Activated naive CD4-positive, alpha-beta T cell (primary cell): ENCODE measurements at places on chromosomes 5 and 9.

GRCh38 chr9:75086541-75087288 lies 1.2 kb downstream of the NMRK1 start:
- DNase-seq = no peak

- DNase-seq = no peak
These were observed 32.8 kb upstream of the SEMA4D start for GRCh38 chr9:89530726-89531125.

DNA sequence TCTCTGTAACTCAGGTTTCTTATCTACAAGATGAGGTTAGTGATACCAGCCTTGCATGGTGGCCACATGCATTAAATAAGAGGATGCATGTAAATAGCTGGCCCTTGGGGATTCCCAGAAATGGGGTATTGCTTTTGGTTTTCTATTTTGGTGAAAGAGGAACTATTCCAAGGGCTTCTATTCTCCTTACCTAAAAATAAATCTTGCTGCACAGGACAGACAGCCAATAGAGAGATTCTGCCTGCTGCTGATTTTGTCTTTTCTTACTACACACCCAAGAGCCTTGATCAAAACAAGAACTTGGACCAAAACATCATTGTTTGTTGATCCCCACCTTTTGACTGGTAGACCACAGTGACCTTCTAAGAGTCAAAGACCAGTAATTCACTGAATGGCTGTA lies 161.8 kb downstream of the PJA2 start:
- DNase-seq = no peak

- no peak for DNase-seq
These were observed 87.0 kb downstream of the IQGAP2 start for GRCh38 chr5:76489877-76490688.

GRCh38 chr9:125233678-125234077 lies 7.5 kb downstream of the HSPA5 start:
- DNase-seq = no peak

- DNase-seq = no peak
These were observed 13.1 kb upstream of the NCS1 start for GRCh38 chr9:130159057-130159456.

DNA sequence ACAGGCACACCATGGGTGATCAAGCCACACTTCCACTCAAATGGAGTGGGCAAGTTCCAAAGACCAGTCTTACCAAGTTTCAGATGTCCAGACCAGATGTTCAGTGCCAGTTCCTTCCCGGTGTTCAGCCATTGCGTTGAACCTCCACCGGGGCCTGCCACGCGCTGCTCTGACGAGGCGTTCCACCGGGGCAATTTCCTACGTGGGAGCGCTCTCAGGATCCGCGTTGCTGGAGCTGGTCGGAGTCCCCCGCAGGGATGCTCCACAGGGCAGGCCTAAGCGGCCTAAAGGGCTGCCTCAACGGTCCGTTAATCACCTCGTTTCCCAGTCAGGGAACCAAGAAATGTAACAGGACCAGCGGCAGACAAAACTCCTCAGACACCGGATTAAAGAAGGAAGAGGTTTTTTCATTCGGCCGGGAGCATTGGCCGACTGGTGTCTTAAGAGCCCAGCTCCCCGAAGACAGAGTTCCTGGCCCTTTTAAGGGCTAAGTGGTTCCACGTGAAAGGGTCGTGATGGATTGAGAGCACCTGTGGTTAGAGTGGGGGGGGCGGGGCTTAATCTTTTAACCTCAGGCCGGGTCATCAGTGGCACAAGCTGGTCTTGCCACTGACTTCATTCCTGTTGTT lies 35.7 kb upstream of the PPP1R26 start:
- DNase-seq = no peak

- DNase-seq = no peak
These were observed 518.3 kb upstream of the ITGA1 start for GRCh38 chr5:52269401-52269800.

- no peak for DNase-seq
These were observed 161.9 kb downstream of the MACROH2A1 start for GRCh38 chr5:135236908-135237747.

DNA sequence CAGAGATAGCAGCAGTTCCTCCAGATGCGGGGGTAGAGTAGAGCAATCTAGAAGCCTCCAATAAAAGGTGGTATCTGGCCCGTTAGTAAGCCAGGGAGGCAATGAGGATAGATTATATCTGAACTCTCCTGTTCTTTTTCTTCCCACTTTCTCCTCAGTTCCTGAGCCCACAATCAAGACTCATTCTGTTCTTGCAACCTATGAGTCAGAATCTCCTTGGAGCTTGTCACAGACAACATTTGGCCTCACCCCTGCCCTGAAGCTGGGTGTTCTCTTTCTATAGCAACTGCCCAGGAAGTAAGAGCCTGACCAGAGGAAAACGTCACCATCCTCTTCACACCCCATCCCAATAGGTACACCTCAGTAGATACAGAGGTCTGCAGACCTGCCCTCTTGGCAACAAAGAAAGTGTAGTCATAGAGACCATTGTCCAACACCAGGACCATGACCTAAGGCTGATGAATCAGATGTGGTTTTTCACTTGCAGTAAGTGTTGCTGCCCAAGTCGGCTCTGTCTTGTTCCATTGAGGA lies 76.3 kb upstream of the PCA3 start:
- DNase-seq = no peak

DNA sequence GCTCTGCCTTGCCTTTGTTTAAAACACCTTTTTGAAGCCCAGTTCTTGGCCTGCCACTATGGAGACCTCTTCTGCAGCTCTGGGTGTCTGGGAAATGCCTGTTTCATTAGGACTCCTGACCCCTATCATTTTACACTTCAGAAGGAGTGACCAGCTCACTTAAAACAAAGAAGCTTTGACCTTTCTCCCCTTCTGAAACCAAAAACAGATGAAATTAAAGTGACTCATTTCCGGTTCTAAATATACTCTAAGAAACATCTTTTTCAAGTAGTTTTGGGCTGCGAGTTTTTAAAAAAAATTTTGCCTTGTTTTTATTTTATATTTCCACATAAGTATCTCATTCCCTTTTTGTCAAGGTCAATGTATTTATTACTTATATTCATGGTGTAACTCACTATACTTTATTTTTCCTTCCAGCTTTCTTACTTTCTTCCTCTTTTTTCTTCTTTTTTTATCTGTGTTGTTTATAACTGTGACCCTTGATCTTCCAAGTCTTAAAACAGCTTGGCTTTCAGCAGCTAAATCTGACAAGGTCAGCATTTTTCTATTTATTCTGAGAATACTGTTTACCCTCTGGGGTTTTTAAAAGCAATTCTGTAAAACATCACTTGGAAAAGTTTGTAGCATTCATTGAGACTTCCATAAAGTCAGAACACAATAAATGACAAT lies 672.9 kb downstream of the NR2F1-AS1 start:
- no peak for DNase-seq

DNA sequence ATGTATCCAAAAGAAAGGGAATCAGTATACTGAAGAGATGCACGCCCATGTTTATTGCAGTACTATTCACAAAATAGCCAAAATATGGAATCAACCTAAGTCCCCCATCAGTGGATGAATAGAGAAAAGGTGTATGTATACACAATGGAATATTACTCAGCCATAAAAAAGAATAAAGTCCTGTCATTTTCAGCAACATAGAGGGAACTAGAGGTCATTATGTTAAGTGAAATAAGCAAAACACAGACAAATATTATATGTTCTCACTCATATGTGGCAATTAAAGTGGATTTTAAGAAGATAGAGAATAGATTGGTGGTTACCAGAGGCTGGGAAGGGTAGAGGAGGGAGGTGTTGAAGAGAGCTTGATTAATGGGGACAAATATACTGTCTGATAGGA lies 88.6 kb downstream of the NIPBL start:
- no peak for DNase-seq

DNA sequence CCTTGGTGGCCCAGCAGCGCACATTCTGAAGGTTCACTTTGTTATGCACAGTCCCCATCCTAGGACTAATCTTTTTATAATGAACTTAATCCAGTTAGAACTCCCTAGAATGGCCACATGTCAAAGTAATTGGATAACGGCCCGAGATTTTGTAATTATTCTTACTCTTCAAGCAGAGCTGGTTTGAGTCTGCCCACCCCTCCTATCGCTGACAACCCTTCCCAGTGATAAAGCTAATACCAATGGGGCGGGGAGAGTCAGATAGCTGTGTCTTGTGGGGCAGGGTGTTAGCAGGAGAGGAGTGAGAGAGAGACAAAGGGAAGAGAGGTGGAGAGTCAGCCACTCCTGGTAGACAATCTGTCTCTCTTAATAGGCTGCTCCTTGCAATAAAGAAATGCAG lies 356.9 kb downstream of the SLIT3 start:
- no peak for DNase-seq

- DNase-seq = no peak
These were observed 187.3 kb upstream of the PIK3R1 start for GRCh38 chr5:68028131-68028727.

DNA sequence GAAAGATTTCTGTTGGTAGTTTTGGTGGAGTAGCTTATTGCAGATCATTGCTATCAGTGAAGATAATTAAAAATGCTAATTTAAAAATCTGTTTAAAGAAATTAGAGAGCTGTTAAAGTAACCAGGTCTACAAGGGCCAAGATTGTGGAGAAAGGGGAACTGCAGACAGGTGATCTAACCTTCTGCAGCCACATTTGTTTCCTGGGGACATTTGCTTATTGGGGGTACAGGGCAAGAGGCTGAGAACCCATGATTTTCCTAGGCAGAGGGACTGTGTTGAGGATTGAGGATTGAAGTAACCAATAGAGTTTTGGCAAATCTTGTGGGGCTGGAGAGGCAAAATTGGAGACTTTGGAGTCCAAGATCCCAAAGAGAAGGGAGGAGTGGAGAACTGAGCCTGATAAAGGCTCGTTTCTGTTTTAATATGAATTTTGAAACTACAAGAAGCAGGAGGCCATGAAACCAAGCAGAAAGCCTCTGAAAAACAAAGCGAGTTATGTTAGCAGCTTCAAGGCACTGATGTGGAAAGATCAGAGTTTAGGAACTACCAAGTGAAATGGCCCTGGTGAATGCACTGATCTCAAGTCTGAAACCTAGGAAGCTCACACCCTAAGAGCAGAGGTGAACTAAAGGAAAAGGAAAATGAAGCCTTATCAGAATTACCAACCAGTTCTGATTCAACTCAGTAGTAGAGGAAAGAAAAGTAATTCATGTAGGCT lies 219.8 kb upstream of the C9orf72 start:
- no peak for DNase-seq

DNA sequence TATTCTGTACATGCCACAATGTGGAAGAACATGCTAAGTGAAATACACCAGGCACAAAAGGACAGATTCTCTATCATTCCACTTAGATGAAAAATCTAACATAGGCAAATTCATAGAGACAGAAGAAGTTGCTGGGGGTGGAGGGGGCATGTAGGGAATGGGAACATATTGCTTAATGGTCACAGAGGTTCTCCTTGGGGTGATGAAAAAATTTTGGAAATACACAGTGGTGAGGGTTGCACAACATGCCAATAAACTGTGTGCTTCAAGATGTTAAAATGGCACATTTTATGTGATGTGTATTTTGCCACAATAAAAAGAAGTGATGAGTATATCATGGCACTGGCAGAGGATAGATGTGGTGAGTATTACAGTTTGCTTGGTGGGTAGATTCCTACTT lies 111.9 kb downstream of the SUSD1 start:
- DNase-seq = no peak

GRCh38 chr9:15191378-15191777 lies 115.6 kb downstream of the TTC39B start:
- no peak for DNase-seq

GRCh38 chr9:93645149-93645889 lies 68.9 kb downstream of the PHF2 start:
- no peak for DNase-seq
